ENCODE measurements at places on chromosomes 4 and X. TPM values are rescaled to one million over a fixed set of nuclear protein-coding genes. Genes with fewer than 3 reads are reported as not detected.

DNA sequence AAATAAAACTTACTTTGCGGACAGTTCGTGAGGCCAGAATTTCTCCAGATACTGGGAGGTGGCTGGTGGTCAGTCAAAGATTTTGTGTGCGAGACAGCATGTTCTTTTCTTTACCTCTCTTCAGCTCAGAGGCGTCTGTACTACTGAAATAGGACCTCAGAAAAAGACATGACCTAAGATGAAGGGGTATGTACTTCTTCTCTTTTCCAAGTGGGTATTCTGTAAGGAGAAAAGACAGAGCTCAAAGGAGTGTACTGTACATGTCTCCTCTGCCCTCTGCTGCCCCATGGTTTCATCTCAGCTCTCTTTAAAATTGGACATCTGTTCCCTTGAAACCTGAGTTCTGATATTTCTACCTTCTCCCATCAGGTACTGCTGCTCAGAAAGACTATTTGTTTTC is 38.1 kb downstream of the SEPTIN11 start:
- DNase-seq, result no peak

Gene AMOT
- total RNA-seq, result 2.5 TPM

- no peak for DNase-seq
Measured at GRCh38 chr4:41751449-41752061, 3.0 kb upstream of the PHOX2B start.

DNA sequence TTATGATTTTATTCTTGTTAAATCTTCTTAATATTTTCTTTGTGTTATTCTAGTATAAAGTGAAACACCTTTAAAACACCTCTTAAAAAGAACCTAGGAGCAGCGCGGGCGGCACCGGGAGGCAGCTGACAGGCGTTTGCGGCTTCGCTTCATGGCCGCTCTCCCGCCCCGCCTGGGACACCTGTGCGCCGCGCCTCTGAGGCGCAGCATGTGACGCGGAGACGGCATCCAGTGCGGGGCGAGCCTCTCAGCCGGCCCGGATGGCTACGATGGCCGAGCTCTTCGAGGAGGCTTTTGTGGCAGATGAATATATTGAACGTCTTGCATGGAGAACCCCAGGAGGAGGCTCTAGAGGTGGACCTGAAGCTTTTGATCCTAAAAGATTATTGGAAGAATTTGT is 1592.7 kb downstream of the TECRL start:
- DNase-seq, result no peak

DNA sequence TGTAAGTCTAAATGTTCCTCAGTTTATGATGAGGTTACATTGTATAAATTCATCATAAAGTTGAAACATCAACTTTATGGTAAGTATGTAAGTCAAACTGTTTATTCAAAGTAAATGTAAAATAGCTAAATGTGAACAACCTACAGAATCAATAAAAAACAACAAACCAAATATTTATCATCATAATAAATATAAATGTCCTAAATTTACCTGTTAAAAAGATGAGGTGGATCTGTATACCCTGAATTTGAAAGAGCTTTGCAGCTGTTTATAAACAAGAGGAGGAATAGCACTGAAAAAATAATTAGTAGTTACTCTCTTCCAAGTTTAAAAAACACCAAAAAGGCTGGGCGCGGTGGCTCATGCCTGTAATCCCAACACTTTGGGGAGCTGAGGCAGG is 13.7 kb downstream of the ABHD18 start:
- no peak for DNase-seq

Gene VCX
- total RNA-seq, result not detected

Gene UTP14A
- 21.7 TPM for total RNA-seq
